Right ventricle myocardium inferior (tissue), 1 donor: ENCODE measurements at places on chromosomes 7 and 10.

- no peak for DNase-seq
Observed at GRCh38 chr7:135389971-135390370, 119.9 kb downstream of the CNOT4 start.

DNA sequence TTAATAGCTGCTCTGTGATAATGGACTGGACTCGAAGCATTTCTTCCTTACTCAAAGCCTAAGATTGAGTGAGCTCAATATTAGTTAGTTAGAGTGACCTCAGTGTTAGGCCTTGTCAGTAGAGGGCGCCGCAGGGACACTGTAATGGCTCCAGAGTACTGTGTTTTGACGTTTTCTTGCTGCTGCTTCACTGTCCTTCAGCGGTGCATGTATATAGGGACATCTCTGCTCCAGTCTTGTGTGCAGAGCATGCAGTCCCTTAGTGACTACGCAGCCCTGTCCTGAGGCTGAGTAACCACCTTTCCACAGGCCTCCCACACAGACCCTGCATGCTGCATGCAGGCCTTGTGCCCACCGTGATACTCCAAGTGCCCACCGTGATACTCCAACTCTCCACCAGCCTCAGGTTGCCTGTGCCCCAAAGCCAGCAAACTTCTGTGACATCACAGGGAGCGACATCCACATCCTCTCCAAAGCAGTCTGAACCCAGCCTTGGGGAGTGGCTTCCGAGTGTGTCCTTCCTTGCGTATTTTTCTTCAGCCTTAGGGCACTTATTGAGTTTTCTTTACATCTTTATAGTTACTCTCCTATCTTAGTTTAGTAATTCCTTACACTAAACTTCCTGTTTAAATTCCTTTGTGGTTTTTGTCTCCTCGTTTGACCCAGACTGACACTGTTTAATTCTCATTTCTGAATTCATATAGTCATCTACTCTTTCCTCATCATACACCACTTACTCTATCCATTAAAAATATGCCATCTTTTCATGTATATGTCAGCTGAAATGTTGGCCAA, 118.2 kb downstream of the JAZF1 start:
- peak; percentile 80 for DNase-seq

GRCh38 chr10:84447701-84448400, 119.5 kb downstream of the CCSER2 start:
- no peak for DNase-seq

DNA sequence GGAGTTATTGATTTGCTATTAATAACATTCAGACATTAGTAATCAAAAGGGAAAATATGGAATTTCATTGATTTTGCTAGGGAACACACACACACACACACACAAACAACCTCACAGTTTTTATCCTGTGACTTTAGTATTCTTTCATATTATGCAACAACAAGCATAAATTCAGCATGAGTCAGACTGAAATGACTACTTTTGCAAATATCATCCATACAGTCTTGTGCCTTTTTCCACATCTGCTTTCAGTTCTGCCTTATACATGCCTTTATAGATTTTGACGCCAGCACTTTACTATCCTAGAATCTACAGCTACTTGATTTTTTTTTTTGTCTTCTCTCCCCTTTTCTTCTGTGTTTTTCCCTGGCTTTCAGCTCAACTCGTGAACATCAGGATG, 975.8 kb upstream of the LRRTM3 start:
- DNase-seq, result no peak

DNA sequence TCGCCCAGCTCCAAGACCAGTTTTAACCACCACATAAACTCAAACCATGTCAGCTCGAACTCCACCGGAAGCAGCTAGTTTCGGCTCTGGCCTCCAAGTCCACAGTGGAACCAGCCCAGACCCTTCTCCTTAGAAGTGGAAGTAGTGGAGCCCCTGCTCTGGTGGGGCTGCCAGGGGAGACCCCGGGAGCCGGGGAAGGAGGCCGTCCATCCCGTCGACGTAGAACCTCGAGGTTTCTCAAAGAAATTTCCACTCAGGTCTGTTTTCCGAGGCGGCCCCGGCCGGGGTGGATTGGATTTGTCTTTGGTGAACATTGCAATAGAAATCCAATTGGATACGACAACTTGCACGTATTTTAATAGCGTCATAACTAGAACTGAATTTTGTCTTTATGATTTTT, 87.5 kb downstream of the RGS10 start:
- DNase-seq, result no peak

GRCh38 chr7:79036356-79036755, 417.1 kb downstream of the MAGI2 start:
- no peak for DNase-seq

GRCh38 chr10:104337521-104337984, 712 bp downstream of the ITPRIP start:
- peak; percentile 84 for DNase-seq

DNA sequence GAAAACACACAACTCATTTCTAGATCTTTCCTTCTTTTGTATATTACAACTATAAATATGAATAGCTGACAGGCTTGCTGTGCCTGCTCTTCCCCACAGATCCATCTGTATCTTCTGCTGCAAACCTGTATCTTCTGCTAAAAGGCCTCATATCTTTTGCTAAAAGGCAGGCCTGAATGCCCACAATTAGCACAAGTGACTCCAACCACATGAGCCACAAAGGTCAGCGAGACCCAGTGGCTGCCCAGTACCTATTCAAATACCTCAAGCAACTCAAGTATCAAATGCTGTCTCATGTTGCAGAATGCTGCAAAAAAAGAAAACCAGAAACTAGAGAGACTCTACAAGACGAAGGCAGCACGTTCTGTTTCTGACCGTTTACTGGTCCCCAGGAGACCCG, 54.5 kb upstream of the ATP6V0A4 start:
- no peak for DNase-seq

GRCh38 chr7:7639847-7640220, 718 bp upstream of the UMAD1 start:
- DNase-seq, result peak; percentile 64

GRCh38 chr7:12518920-12519681, 51.4 kb upstream of the SCIN start:
- peak; percentile 20 for DNase-seq

DNA sequence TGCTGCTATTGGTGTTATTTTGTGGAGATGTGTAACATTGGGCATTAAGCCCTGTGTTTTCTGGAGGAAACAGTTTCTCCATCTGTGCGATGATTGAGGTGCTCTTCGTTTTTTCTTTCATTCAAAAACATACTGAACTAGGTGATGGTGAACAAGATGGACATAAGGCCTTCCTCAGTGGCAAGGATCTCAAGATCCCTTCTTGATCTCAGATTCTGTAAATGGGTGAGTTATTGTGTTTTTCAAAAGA, 759 bp upstream of the ELAPOR2 start:
- no peak for DNase-seq

DNA sequence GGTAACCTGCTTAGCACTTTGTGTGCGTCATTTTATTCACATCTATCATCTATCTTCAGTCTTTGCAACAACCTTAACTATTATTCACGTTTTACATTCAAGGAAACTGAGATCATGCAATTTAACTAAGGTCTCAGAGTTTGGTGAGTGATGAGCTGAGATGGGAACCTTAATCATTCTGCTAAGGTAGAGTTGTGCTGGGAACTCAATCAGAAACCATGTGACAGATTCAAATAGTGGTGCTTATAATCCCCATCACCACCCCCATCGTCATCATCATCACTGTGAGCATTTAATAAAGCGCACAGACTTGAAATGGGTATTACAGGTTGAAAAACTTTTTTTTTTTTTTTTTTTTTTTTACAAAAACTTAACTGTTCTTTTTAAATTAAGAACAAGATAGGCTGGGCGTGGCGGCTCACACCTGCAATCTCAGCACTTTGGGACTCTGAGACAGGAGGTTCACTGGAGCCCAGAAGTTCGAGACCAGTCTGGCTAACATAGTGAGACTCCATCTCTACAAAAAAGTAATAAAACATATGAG, 160.9 kb downstream of the PIP4K2A start:
- no peak for DNase-seq

GRCh38 chr10:22486431-22486830, 141.1 kb downstream of the SPAG6 start:
- DNase-seq, result no peak

DNA sequence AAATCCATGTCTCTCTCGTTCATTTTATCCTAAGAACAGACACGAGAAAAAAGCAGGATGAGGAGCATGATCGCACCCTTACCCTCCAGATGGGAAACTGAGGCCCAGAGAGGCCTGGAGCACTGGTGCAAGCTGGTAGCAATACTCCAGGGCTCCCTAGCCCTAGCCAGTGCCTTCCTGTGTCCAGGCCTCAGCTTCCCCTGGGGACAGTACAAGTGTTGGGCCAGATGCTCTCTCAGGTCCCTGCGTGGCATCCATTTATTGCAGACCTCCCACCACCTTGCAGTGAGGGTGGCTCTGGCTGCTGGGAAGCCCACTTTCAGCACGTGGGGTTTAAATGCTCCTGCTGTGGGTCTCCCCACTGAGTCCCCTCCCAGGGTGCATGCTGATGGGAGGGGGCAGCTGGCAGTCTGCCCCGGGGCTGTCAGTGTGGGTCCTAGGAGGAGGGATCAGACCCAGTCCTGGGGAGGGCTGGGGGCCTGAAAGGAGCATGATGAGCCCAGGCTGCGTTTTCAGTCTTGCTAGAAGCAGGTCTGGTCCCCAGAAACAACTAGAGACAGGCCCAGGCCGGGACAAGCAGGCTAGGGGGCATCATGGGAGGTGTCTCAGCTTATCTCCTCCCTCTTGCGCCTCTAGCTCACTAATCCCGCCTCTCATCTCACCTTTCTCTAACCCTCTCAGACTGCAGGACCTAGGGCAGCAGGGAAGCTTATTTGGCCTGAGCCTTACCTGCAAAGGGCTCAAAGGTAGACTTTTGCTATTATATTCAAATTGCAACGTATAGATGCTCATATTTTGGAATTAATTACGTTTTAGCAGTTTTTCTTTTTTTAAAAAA, 662 bp upstream of the PPIF start:
- DNase-seq, result no peak

- no peak for DNase-seq
Observed at GRCh38 chr7:97722386-97722785, 9.5 kb upstream of the TAC1 start.

DNA sequence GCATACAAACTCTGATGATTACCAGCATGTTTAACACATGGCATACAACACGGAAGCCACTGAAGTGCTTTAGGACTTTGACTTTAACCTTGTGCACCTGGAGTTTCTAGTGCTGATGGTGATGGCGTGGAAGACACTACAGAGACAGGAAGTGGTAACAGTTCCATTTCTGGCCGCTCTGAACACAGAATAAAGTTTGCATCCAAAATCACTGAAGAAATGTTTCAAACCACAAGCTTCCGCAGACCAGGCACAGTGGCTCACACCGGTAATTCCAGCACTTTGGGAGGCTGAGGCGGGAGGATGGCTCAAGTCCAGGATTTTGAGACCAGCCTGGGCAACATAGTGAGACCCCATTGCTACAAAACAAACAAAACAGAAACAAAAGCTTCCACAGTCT, 40.3 kb upstream of the TNPO3 start:
- no peak for DNase-seq

DNA sequence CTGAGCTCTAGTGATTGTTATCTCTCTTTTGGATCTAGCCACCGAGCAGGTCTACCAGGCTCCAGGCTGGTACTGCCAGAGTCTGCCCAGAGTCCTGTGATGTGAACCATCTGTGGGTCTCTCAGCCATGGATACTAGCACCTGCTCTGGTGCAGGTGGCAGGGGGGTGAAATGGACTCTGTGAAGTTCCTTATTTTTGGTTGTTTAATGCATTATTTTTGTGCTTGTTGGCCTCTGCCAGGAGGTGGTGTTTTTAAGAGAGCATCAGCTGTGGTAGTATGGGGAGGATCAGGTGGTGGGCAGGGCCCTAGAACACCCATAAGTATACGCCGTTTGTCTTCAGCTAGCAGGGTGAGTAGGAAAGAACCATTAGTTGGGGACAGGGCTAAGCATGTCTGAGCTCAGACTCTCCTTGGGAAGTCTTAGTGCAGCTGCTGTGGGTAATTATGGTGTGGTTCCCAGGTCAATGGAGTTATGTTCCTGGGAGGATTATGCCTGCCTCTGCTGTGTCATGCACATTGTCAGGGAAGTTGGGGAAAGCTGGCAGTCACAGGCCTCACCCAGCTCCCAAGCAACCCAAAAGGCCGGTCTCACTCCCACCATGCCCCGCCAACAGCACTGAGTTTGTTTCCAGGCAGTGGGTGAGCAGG, 81.8 kb downstream of the NPSR1 start:
- no peak for DNase-seq

GRCh38 chr10:77111611-77112550, 525.7 kb downstream of the KCNMA1 start:
- DNase-seq, result no peak

DNA sequence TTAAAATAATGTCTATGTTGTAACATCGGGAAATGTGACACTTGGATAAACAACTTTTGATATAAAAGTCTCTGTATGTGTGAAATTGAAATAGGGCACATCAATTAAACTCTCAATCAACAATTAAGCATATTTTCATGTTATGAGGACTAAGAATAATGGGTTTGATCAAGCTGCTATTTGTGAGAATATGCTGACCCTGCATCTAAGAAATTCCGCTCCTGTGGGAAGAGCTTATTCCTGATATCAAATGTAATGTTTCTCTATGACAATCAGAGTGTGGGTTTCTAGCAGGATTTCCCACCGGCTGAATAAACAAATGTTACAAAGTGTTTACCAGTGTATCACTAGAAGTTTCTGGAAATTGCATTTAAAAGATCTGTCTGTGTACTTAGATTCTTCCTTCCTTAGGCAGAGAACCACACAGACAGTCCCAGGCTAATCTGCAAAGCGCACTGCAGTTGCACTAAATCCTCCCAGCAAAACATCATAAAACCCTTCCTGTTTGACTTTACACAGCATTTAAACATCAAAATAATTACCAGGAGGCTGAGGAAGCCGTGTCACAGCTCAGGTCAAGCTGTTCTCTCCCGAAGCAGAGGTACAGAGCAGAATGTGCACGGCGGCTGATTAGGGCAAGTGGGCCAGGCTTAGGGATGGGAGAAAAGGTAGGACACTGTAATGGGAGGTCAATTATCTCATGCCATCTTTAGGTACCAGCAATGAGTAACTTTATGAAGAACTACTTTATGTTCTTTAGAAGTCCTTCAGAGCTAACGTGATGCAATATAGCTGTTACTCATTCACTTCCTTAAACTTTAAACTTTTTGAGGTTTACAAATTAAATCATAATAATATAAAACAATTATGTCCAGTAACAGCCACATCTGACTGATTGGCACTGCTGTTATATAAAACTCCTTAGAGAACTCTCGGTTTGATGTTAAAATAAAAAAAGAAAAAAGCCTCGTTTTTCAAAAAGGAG, 109.1 kb upstream of the CTTNBP2 start:
- no peak for DNase-seq

DNA sequence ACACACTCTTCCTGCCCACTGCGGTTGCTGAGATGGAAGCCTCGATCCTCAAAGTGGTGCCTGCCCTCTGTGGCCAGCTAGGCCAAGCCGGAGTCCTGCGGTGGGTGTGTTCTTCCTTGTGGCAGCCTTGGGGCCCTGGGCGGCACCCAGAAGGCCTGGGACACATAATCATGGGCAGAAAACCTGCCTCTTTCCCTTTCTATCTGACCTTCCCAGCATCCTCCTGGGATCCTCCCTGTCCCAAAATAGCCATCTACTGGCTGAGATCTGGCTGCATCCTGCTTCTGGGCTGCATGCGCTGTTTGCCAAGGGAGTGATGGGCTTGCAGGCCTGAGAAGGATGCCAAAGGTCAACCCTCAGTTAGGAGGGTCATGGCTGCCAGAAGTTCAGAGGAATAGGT, 23.9 kb downstream of the COL13A1 start:
- no peak for DNase-seq

- no peak for DNase-seq
Observed at GRCh38 chr7:135959646-135960363, 17.4 kb downstream of the MTPN start.
